ENCODE measurements at places on chromosomes 6 and 20.

- DNase-seq = no peak
Observed at GRCh38 chr6:168605964-168606363, 165.0 kb downstream of the SMOC2 start.

DNA sequence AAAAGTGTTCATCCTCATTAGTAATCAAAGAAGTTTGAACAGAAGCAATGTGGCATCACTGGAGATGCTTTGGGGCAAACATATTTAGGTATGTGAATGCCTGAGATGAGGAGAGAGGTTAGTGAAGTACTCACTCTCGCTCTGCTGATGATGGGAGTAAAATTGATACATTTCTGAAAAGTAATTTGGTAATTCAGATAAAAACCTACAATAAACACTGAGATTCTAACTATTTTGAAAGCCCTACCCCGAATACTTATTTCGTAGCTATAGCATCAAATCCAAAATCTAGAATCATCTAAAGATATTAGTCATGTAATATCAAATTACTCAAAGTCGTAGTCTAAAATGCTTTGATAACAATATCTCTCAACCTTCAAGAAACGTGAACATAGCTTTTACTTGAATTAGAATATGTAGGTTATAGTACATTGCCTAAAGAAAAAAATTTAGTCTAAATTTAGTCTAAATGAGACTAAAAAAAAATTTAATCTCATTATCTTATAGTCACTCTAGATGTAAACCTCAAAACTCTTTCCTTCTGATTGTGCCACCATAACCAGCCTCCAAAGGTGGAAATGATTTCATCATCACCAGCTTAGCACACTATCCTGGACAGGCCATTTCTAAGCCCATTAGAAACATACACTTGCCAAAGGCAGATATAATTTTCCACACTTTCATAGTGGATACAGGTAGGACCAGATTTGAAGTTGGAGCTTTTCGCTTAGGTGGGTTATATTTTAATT, 232.5 kb upstream of the TAB2 start:
- DNase-seq = no peak

- DNase-seq = no peak
Observed at GRCh38 chr6:163634211-163635171, 220.0 kb downstream of the QKI start.

- no peak for DNase-seq
Observed at GRCh38 chr6:3196770-3197169, 30.7 kb downstream of the TUBB2B start.

DNA sequence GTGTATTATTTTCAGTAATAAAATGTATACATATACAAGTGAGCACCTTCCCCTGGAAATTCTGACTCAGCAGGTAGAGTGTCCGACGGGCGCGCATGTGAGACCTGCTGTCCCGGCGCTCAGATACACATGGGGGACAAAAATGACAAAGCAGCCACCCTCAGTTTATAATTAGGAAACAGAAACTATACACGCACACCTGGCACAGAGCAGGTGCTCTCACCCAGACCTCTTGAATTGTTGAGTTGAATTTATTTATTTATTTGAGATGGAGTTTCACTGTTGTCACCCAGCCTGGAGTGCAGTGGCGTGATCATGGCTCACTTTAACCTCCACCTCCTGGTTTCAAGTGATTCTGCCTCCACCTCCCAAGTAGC, 180.4 kb downstream of the ZDHHC14 start:
- no peak for DNase-seq

DNA sequence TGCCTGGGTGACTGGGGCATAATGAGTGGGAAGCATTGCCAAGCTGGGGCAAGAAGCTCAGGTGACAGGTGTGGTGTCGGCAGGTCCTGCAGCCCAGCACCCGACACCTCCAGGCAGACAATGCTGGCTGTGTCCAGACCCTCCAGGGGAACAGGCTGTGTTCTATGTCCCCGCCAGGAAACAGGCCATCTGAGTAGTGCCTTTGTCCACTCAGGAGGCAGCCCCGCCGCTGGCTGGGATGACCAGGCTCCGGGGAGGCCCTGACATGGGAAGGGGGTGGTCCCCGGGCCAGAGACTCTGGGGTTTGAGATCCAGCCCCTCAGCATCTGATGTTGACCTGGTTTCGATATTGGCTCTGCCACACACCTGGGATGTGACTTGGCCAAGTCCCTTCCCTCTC, 28.4 kb downstream of the SNPH start:
- no peak for DNase-seq

DNA sequence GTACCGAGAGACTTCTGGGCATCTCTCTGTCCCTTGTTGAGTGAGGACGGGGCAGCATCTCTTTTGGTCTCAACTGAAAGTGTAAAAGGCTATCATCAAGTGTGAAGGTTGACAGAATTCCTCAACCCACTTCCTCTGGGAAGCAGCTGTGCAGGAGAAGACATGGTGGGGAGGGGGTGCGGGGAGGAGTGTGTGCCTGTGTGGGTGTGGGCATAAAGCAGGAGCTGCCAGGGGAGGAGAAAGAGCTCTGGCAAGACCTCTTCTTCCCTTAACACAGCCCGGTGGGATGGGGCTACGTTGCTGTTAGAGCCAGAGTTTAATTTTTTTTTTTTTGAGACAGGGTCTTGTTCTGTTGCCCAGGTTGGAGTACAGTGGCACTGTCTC, 31.8 kb downstream of the CPXM1 start:
- DNase-seq = no peak

GRCh38 chr20:24494460-24494920, 25.1 kb downstream of the SYNDIG1 start:
- DNase-seq = no peak

GRCh38 chr6:144008120-144008811, at the start of gene PLAGL1:
Gene PLAGL1, minus strand, starts transcription at chr6:144008259. Its CDS starts 60,123 bp downstream, at chr6:143948136.
- peak; percentile 56 for DNase-seq

- DNase-seq = no peak
Observed at GRCh38 chr20:14415467-14415866, 78.1 kb upstream of the FLRT3 start.

DNA sequence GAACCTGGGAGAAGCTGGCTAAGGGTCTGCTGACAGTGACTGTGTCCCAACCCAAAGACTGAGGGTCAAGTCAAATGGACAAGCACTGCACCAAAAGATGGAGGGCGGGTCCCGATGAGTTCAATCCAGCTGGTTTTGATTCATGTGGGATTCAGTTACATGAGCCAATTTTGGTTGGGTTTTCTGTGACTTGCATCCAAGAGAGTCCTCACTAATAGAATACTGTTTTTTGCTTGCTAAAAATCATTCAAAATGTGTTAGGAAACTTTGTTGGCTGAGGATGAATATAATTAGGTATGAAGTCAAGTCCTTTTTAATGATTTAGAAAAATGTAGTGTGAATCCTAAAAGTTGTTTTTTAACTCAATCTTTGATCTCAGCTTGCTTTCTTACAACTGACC, 323.8 kb upstream of the NOX3 start:
- DNase-seq = no peak

DNA sequence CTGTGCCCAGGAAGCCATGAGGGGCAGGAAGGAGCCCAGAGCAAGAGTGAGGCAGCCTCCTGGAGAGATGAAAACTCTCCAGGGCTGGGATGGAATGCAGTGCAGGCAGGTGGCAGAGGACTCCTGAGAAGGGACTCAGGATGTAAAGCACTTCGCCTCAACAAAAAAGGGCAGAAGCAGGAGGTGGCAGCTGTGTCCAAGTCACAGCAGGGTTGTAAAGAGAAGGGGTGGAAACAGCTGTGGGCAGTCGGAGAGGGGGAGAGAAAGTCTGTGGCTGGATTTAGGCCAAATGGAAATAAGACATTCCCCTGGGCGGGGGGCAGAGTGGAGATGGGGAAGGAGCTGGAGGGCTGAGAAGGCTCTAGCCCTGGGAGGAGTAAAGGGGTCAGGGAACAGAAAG, 34.9 kb downstream of the CYP21A2 start:
- no peak for DNase-seq

DNA sequence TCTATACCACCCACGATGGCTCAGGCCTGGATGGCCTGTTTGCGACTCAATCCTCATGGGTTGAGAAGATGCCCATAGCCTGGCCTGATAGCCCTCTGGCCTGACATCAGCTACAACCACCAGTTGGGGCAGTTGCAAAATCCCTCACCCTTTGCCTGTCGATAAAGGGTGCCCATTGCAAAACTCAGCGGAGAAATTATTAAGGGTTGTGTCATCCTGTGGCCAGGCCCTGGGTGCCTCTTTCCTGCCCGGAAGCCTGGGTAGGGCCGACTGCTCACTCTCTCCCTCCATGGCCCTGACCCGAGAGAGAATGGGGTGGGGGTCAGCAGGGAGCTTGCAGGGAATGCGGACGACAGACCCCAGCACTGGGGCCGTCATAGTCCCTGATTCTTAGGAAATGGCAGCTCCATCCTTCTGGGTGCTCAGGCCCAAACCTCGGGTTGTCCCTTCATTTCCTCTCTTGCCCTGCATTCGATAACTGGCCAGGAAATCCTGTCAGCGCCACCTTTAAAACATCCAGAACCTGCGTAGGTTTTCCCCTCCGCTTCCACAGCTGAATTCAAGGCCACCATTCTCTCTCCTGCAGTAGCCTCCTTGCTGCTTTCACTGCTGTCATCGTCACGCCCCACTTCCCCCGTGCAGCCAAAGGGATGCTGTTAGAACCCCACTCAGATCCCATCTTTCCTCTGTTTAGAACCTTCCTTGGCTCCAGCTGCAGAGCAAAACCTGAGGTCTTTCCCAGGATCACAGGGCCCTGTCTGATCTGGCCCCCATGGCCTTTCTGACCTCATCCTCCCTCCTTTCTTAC, 31.1 kb downstream of the CEBPB start:
- DNase-seq = peak; percentile 23

GRCh38 chr6:32865724-32866443, 11.9 kb downstream of the PSMB9 start:
- DNase-seq = no peak
